Brain microvascular endothelial cell (primary cell): ENCODE measurements at places on chromosomes 1 and 21.

- DNase-seq = no peak
These were observed 142.3 kb downstream of the MIS18A start for GRCh38 chr21:32136546-32136945.

DNA sequence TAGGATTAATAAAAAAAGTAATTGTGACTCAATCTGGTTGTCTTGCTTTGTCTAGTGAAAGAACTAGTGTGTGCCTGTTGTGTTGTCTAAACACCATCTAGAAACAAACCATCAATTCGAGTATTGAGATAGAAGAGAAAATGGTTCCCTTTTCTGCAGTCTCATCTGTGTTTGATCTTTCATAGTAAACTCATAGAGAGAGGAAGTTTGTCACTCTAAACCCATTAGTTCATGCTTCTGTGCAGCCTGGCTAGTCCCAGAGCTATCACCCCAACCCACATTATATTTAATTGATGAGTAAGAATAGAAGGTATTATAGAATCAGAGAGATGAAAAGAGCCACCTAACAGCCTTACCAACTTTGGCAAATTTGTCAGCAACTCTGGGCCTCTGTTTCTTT is 99.5 kb downstream of the TGFB2 start:
- DNase-seq = no peak

- no peak for DNase-seq
These were observed 6.1 kb upstream of the CD1A start for GRCh38 chr1:158248118-158248517.

GRCh38 chr1:210769473-210769872 is 364.5 kb downstream of the KCNH1 start:
- no peak for DNase-seq

DNA sequence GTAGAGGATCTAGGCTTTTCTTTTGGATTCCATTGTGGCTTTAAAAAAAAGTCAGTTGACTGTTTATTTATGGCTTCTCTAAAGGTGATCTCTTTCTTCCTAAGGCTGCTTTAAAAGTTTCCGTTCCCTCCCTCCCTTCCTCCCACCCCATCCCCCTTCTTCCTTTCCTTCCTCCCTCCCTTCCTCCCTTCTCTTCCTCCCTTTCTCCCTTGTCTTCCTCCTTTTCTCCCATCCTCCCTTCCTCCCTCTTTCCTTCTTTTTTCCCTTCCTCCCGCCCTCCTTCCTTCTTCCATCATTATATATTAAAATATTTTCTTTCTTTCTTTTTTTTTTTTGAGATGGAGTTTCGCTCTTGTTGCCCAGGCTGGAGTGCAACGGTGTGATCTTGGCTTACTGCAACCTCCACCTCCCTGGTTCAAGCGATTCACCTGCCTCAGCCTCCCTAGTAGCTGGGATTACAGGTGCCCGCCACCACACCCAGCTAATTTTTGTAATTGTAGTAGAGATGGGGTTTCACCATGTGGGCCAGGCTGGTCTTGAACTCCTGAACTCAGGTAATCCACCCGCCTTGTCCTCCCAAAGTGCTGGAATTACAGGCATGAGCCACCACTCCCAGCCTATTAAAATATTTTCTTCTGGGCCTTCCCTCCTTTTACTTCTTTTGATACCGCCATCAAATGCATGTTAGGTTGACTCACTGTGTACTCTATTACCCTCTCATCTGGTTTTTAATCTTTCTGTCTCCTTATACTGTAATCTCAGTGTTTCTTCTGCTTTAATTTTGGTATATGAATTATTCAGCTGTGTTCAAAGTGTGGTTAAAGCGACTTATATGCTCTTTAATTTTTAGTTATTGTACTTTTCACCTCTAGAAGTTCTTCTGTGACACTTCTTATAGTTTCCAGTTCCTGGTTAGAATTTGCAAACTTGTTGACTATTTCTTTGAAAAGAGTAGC is 59.2 kb upstream of the ATP5PO start:
- DNase-seq = no peak

- peak; percentile 12 for DNase-seq
These were observed 45.5 kb downstream of the VPS13D start for GRCh38 chr1:12275370-12275769.

GRCh38 chr1:84995484-84996334 is 1.2 kb downstream of the MCOLN2 start:
- no peak for DNase-seq

GRCh38 chr1:56638248-56638647 is 6.9 kb upstream of the PRKAA2 start:
- no peak for DNase-seq

- no peak for DNase-seq
These were observed 150.5 kb downstream of the DPYD start for GRCh38 chr1:97770376-97770775.

GRCh38 chr1:6423321-6423999 is 1.1 kb upstream of the ESPN start:
- DNase-seq = peak; percentile 24

- DNase-seq = peak; percentile 28
These were observed 9.0 kb downstream of the TSACC start for GRCh38 chr1:156347331-156347730.

- DNase-seq = no peak
These were observed 7.6 kb downstream of the RNU1-2 start for GRCh38 chr1:16903458-16903796.

DNA sequence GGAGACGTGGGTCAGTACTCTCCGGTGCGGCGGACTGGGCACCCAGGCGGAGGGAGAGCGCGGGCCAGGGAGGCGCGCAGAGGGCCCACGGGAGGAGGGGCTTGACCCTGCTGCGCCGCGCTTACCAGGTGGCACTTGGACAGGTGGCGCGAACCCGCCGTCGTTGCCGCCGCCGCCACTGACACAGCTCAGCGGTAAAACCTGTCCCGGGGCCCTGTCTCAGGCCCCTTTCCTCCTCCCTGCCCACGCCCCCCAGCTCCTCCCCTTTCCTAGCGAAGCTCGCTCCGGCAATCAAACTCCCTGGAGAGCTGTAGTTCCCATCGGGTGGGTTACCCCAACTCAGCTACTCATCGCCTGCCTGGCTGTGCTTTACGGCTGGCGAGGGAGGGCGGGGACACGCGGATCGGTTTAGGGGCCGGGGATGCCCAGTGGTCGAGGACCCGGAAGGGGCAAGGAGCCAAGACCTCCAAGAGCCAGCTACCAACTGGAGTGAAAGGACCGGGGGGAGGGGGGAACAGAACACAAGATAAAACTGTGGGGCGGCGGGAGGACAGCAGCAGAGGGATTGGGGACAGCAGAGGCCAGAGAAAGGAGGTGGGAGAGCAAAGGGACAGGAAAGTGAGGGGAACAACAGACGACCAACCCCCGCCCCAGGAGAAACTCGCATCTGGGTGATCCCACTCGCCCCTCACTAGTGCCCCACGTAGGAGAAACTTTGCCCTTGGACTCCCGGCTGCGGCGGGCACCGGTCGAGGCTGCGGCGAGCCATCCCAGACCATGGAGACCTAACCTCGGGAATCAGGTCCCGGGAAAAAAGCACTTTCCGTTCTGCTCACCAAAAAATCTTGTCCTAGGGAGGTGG is 2.9 kb downstream of the GFI1 start:
- DNase-seq = no peak

GRCh38 chr1:152141971-152142584 is 16.9 kb downstream of the RPTN start:
- DNase-seq = peak; percentile 82

DNA sequence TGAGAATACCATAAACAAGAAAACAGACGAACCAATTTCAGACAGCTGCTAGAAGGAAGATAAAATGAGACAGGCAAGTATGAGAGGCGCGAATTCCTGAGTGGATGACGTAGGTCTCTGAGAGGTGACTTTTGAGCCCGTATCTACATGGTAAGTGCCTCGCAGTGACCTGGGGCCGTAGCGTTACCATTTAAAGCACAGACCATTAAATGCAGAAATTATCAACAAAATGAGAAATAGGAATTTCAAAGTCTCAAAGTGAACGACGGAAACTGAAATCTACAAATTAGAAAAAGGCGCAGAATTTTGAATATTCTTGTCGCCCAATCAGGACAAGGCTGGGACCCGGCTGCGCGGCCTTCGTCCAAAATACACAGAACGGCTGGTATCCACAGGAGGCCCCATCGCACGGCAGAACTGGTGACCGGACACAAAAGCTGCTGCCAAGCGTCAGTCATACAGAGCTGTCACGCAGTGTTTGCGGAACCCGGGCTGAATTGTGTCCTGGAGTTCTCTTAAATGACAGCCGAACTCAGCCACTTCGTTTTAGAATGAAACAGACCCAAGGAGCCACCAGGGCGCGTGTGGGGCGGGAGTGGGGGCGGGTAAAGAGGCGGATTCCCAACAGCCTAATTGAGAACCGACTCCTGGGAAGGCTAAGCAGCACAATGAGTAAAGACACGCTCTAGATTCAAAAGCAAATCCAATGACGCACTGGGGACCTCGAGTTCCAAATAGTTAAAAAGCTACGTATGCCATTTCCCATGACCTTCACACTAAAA is 13.8 kb upstream of the BOLA1 start:
- peak; percentile 89 for DNase-seq

- DNase-seq = no peak
These were observed 140.5 kb downstream of the IFI44 start for GRCh38 chr1:78790174-78790573.

- DNase-seq = no peak
These were observed 47.4 kb downstream of the CLCA4 start for GRCh38 chr1:86594284-86594770.

DNA sequence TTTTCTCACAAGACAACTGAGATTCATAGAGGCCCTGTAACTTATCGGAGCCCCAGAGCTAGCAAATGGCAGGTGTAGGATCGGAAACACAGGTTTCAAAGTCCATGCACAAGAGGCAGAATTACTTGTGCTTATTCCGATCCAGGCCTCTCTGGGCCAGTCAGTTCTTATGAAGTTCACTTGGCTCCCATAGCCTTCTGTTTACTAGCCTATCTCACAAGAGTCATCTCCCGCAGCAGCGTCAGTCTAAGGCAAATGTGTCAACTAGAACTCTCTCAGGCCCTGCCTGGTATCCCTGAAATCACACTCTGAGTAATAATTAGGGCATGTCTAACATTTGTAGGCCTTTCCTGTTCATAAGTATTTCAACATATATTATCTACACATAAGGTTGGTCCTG is 43.3 kb downstream of the PHC2 start:
- DNase-seq = peak; percentile 93

DNA sequence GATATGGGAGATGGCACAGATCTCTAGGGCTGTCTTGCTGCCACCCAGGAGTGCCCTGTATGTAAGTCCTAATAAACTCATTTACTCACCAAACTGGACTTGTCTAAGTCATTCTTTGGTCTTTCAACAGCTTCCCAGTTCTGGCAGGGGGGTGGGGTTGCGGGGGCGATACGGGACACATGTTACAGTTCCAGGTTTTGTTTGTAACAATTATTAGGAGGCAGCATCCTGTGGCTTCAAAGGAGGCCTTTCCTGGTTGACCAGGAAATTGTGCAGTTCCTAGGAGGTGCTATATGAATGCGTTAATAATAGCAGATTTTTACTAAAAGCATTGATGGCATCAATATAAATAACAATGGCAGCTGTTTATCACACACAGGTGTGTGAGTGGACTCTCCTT is 42.7 kb upstream of the TRIM45 start:
- no peak for DNase-seq

GRCh38 chr1:184747089-184747955 is 7.3 kb downstream of the EDEM3 start:
- no peak for DNase-seq

DNA sequence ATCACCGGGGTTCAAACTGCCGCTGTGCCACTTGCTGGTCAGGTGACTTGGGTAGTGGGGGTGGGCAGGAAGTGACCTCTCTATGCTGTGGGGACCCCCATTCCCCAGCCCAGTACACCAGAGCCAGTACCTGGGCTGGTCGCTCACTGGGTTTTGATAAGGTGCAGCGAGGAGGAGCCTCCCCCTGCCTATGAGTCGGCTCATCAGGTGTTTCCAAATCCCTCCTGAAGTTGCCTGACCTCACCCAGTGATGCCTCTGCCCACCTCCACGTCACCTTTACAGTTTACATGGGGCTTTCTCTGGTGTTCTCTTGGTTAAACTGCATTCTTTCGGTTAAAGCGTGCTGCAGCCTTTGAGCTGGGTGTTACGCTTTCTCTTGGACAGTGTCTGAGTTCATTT is 58.2 kb downstream of the ARHGEF10L start:
- no peak for DNase-seq

- no peak for DNase-seq
These were observed 125.2 kb downstream of the MAGI3 start for GRCh38 chr1:113515498-113515897.

- no peak for DNase-seq
These were observed 114.6 kb downstream of the AKT3 start for GRCh38 chr1:243735457-243735856.

- peak; percentile 16 for DNase-seq
These were observed 8.9 kb upstream of the PDE9A start for GRCh38 chr21:42644223-42645208.

- no peak for DNase-seq
These were observed 628.7 kb downstream of the PTPRU start for GRCh38 chr1:29865051-29865450.

GRCh38 chr1:160093624-160094290 is 4.7 kb downstream of the IGSF8 start:
- no peak for DNase-seq

DNA sequence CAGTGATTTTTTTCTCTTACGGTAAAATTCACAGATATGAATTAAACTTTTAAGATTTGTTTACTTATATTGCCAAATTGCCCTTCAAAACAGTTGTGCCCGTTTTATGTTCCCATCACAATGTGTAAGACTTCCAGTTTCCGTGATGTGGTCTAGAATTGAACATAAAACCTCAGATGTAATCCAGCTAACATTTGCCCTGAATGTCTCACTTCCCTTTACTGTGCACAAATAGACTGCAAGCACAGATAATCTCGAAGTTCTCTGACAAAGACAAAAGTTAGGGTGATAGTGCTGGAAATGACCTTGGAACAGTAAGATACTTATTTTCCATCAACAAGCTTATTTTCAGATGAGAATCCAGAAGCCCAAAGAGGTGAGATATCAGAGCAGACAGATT is 177.5 kb downstream of the ZZZ3 start:
- DNase-seq = no peak

- no peak for DNase-seq
These were observed 22.7 kb downstream of the DLGAP3 start for GRCh38 chr1:34906756-34907155.

GRCh38 chr1:50851034-50851433 is 109.0 kb downstream of the FAF1 start:
- no peak for DNase-seq

GRCh38 chr1:243921111-243921510 is 71.1 kb upstream of the AKT3 start:
- DNase-seq = no peak

DNA sequence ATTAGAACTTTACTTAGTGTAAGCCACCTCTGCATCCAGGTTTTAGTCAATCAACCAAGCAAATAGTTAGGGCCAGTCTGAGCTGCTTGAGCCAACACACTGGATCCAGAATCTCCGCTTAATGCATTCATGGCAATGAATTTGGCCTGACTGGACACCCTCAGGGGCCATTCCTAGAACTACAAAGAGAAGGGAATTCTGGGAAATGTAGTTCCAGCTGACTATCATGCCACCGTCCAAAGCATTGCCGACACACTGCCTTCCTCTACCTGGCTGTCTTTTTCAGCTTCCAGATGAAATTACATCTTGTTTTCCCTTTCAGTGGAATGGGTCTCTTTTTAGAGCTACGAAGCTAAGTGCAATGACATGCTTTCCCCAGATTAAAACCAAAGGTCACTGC is 163.0 kb upstream of the IGSF21 start:
- no peak for DNase-seq
